ENCODE measurements at places on chromosomes 16 and 17.

DNA sequence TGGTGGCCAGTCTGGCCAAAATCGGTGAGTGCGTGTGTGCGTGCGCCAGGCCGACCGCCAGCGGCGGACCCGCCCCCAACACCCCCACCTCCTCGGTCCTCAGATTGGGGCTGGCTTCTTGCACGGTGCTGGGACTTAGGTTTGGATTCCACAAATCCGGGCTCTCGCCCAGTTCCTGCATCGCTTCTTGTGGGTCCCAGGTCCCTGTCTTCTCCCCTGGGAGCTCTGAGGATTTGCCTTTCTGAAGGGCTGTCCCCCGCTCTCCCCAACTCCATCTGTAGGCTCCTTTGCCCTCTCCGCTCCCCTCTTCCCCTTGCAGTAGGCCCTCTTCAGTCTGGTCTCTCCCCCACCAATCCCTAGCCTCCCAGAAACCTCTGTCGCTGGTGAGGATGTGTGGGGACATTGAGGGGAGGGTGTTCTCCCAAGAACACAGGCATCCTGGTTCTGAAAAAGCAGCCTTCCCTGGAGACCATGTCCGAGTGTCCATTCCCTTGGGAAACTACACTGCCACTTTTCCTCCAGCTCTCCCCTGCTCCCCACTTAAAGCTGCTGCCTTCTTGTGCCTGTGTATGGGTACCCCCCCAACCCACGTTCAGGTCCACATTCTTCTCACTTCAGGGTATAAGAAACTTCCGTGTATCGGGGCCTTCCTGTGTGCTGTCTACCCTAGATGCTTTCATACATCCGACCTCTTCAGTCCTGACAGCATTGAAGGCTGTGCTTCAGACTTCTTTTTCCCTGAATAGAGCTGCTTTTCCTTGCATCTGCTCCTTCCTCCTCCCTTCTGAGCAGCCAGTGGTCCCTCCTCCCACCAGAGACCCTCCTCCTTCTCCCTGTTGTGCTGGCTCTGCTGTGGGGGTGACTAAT is 632 bp downstream of the SLC9A5 start:
- DNase-seq = no peak

GRCh38 chr16:87311387-87311786 is 5.8 kb downstream of the C16orf95 start:
- DNase-seq = no peak

GRCh38 chr16:87687998-87688529 is 77.7 kb downstream of the KLHDC4 start:
- no peak for DNase-seq

- no peak for DNase-seq
These were observed 3.2 kb upstream of the ARHGAP23 start for GRCh38 chr17:38425031-38425430.

DNA sequence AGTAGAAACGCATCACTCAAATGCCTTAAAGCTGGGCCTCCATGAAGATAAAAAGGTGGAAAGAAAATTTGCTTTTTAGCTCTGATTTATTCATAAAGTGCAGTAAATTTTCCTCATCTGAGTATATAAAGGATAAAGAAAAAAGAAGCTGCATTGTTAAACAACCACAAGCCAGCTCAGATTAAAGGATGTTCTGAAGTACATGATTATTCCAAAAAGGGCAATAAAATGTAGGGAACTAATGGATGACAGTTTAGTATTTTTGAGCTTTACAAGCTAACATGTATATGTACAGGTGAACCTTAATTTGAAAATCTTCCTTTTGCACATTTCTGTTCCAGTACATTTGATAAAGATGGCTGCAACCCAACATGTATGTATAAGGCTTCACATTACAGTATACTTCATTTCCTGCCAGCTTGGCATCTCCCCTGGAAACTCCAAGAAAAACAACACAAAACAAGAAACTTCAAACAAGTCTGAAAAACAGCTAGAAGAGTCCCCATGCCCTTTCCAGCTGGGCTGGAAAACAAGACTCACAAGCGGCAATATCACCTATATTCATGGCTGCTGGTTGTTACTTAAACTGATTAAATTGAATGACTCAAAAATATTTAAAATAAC is 225.7 kb downstream of the CEP112 start:
- DNase-seq = no peak

DNA sequence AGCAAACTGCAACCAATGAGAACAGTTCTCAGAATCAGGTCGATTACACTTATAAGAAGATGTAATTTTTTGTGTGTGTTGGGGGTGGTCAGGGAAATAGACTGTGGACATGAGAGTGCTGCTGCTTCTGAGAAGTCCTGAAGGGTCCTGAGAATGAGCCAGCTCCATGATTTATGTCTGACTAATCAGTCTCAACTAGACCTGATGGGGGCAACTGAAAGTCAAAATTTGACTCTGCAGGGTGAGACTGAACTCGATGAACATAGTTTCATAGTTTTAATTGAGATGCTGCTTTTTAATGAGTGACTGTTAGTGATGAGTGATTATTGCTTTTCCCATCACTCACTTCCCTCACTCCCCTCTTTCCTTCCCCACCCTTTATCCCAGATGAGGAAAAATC is 37.3 kb downstream of the SMARCE1 start:
- no peak for DNase-seq

- DNase-seq = no peak
These were observed 26.6 kb downstream of the OR1D5 start for GRCh38 chr17:3036800-3037199.

GRCh38 chr16:49757559-49758069 is 98.3 kb downstream of the ZNF423 start:
- no peak for DNase-seq

GRCh38 chr17:34725008-34725407 is 145.6 kb downstream of the TMEM132E start:
- DNase-seq = no peak

GRCh38 chr17:438191-438590 is 85.6 kb upstream of the RPH3AL start:
- no peak for DNase-seq

- no peak for DNase-seq
These were observed 19.4 kb downstream of the MYBBP1A start for GRCh38 chr17:4535667-4536258.

GRCh38 chr17:55286681-55287589 is 22.2 kb downstream of the HLF start:
- no peak for DNase-seq

DNA sequence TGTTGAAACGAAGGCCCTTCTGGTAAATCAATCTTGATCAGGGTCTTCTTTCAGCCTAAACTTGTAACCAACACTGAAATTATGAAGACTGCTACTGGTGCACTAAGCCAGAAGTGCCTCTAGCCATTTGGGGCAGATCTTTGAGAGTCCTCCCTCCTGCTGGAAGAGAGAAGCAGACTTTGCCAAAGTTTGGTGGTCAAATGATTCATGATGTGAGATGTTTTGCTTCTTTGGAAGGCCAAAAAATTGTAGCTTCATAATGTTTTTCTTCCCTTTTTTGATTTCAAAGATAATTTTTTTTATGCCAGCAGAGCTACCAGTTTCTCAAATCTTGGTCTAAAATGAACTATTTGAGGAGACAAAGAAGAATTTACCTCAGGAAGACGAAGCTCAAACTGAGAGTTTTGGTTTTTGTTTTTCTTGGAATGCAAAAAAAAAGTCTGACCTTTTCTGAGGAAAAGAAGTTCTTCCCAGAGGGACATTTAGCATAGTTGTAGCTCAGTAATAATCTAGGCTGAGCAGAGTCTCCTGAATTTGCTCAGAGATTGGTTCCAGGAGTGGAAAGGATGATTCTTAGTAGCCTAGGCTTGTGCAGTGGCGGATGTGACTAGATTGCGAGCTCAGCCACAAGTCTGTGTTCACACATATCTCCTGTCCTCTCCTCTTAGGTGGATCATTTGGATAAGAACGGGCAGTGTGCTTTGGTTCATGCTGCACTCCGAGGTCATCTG is 50.9 kb downstream of the CYB561 start:
- DNase-seq = no peak

DNA sequence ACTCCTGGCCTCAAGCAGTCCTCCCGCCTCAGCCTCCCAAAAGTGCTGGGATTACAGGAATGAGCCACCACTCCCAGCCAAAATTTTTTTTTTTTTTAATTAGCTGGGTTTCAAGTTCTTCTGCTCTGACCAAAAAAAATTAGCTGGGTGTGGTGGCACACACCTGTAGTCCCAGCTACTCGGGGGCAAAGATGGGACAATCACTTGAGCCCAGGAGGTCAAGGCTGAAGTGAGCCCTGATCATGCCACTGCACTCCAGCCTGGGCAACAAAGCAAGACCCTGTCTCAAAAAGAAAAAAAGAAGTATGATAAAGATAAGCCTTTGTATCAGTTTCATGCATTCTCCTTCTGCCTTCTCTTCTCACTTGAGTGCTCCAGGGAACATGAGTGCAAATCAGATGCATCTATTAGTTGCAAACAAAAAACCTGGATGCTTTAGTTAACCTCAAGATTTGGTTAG is 1.9 kb downstream of the NQO1 start:
- no peak for DNase-seq

DNA sequence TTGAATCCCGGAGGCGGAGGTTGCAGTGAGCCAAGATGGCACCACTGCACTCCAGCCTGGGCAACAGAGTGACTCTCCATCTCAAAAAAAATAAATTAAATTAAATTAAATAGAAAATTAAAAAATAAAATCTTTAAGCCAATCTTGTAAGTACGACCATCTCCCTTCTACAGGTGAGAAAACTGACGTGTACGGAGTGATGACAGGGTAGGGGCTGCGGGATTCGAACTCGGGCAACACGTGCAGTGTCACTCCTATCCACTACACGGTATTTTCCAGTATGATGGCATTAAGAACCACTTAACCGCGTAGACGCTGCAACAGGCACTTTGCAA is 762 bp downstream of the WDR59 start:
- DNase-seq = no peak

GRCh38 chr17:77246110-77247047 is 105.6 kb downstream of the SEC14L1 start:
- DNase-seq = no peak

DNA sequence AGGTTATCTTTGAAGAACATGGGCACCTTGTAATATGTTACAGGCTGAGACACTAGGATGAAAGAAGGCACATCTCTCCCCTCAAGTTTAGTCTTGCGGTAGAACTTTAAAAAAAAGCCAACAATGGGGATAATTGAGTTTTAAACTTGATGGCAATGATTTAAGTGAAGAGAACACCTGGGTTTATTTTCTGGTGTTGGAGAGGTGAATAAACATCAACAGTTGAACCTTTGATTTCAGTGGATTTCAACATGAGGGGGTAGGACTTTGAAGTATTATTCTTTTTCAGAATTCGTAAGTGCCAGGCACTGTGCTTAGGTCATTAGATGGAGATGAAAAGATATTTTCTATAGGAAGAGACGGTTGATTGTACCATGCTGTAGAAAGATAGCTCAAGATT is 22.3 kb downstream of the HAPSTR1 start:
- DNase-seq = no peak

DNA sequence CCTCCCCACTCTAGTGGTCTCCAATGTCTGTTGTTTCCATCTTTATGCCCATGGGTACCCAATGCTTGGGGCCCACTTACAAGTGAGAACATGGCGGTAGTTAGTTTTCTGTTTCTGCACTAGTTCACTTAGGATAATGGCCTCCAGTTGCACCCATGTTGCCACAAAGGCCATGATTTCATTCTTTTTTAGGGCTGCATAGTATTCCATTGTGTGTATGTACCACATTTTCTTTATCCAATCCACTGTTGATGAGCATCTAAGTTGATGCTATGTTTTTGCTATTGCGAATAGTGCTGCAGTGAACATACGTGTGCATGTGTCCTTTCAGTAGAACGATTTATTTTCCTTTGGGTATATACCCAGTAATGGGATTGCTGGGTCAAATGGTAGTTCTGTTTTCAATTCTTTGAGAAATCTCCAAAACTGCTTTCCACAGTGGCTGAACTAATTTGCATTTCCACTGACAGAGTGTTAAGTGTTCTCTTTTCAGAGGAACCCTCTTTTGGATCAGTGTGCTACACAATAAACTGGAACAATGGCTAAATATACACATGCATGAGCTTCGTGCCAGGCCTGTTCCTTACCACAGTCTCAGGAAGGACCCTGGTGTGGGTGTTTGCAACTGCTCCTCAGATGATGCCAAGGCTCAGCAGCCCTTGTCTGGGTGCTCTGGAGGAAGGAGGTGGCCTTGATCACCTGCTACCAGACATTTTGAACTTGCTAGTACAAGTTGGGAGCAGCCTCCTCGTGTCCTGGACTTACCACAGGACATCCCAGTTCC is 34.4 kb downstream of the KNOP1 start:
- no peak for DNase-seq

DNA sequence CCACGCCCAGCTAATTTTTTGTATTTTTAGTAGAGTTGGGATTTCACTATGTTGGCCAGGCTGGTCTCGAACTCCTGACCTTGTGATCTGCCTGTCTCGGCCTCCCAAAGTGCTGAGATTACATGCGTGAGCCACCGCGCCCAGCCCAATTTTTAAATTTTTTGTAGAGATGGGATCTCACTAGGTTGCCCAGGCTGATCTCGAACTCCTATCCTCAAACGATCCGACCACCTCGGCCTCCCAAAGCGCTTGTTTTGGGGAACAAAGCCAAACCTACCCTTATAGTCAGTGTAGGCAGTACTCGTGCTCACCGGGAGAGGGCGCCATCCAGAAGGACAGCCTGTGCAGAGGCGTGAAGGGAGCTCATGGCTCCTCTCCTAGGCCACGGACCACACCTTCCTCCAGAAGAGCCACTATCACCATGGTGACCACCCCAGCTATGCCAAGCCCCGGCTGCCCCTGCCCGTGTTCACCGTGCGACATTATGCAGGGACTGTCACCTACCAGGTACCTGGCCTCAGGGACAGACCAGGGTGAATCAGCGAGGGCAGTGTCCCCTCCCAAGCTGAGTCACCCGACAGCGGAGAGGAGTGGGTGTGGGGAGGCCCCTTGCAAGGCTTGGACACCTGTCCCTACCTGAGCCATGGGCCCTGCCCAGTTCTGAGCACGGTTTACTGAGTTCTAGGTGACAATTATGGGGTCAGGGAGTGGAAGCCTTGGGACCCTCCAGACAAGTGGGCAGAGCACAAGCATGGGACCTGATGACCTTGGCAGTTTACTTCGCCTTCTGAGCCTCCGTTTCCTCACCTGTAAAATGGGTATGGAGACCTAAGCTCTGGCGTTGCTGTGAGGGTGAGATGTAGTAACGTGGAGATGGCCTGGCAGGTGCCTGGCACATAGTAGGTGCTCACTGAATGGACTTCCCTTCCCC is 13.7 kb downstream of the MYO15B start:
- peak; percentile 61 for DNase-seq

DNA sequence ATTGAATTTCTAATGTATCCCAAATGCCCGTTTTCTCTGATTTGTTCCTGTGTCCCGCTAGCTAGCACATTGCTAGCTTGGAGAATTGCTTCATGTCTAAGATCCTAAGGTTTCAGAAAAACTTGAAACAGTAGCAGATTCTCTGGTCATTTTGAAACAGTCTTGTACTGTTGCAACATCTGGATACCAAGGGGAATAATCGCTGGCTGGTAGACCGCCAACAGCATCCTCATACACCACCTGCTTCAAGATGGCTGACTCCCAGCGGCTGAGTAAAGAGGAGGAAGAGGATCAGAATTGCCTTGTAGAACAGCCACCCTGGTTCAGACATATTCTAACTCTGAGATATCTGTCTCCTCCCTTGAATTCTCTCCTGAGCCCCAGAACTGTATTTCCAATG is 226.7 kb upstream of the ELAC2 start:
- DNase-seq = no peak

- DNase-seq = no peak
These were observed 6.4 kb upstream of the BAIAP3 start for GRCh38 chr16:1326946-1327618.

- peak; percentile 38 for DNase-seq
These were observed 39.2 kb downstream of the CYLD start for GRCh38 chr16:50781043-50781442.

All from CD4-positive, alpha-beta T cell treated with Interleukin-12 subunit alpha and Interleukin-12 subunit beta, for 1 hour (primary cell).